ENCODE measurements at places on chromosomes 1 and 21. TPM values are rescaled to one million over a fixed set of nuclear protein-coding genes. Genes with fewer than 3 reads are reported as not detected.

- no peaks in the 10 kb centered on the region for H3K36me3 ChIP-seq
- H3K4me3 ChIP-seq: no peak overlapping the region
- DNase-seq: no peak
These were observed 33.4 kb downstream of the FHAD1 start for GRCh38 chr1:15280416-15280815.

DNA sequence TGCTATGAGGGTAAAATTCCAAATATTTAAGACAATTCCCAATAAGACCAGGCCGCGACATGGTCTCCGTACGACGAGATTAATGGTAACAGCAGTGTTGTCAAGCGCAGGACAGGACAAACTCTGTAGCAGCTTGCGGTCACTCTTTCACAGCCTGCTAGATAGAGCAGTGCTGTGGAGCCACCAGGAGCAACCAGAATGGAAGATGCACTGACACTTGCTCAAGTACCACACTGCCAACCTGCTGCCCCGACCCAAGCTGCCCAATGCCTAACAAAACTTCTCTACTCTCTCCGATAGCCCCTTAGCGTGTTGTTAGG, 636 bp downstream of the WARS2 start:
- H3K4me1 ChIP-seq: peaks cover 9% of the 10 kb centered on the region
- no peaks in the 10 kb centered on the region for H3K27me3 ChIP-seq
- DNase-seq: no peak
- H3K27ac ChIP-seq: peak overlapping the region; percentile 89
- H3K36me3 ChIP-seq: no peaks in the 10 kb centered on the region

GRCh38 chr1:117070124-117070523, 10.0 kb downstream of the TTF2 start:
- no peaks in the 10 kb centered on the region for H3K36me3 ChIP-seq
- no peaks in the 10 kb centered on the region for H3K27me3 ChIP-seq
- no peak for DNase-seq
- no peak overlapping the region for H3K27ac ChIP-seq
- no peaks in the 10 kb centered on the region for H3K4me1 ChIP-seq
- no peak overlapping the region for H3K4me3 ChIP-seq

GRCh38 chr1:23869051-23869450, 961 bp upstream of the FUCA1 start:
- peak overlapping the region; percentile 54 for H3K4me3 ChIP-seq
- no peaks in the 10 kb centered on the region for H3K36me3 ChIP-seq
- no peaks in the 10 kb centered on the region for H3K27me3 ChIP-seq
- DNase-seq: no peak

DNA sequence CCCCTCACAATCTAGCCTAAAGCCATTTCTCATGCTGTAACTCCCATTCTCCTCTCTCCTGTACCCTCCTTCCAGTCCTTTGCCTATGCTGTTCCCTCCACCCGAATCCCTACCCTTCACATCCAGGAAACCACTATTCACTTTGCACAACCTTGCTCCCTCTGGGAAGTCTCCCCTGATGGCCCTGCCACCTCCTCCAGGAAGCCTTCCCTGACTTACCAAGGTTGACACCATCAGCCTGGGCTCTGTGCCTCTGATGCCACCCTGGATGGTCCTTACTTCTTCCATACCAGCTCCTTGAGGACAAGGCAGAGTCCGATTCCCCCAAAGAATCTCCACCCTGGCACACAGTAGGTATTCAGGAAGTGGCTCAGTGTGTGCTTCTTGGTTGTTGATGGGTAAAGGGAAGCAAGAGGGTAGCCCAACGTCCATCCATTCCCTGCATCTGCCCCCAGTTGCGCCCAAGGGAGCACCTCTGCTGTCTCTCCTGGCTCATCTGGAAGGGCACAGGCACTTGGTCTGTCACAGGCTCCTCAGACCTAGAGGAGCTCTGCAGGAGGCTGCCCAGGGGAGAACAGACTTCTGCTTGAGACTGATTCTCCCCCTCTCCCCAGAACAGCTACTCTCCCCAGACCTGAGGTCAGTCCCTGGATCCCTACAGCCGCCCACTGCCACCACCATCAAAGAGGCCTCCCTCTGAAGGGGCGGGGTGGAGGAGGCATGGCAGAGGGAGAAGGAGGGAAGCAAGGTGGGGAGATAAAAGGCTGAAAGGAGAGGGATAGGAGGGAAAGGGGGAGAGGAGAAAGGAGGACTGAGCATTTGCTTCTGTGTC, 36.1 kb upstream of the ZC3H12A start:
- no peaks in the 10 kb centered on the region for H3K36me3 ChIP-seq
- DNase-seq: no peak
- H3K4me1 ChIP-seq: no peaks in the 10 kb centered on the region
- H3K4me3 ChIP-seq: no peak overlapping the region
- no peaks in the 10 kb centered on the region for H3K27me3 ChIP-seq

DNA sequence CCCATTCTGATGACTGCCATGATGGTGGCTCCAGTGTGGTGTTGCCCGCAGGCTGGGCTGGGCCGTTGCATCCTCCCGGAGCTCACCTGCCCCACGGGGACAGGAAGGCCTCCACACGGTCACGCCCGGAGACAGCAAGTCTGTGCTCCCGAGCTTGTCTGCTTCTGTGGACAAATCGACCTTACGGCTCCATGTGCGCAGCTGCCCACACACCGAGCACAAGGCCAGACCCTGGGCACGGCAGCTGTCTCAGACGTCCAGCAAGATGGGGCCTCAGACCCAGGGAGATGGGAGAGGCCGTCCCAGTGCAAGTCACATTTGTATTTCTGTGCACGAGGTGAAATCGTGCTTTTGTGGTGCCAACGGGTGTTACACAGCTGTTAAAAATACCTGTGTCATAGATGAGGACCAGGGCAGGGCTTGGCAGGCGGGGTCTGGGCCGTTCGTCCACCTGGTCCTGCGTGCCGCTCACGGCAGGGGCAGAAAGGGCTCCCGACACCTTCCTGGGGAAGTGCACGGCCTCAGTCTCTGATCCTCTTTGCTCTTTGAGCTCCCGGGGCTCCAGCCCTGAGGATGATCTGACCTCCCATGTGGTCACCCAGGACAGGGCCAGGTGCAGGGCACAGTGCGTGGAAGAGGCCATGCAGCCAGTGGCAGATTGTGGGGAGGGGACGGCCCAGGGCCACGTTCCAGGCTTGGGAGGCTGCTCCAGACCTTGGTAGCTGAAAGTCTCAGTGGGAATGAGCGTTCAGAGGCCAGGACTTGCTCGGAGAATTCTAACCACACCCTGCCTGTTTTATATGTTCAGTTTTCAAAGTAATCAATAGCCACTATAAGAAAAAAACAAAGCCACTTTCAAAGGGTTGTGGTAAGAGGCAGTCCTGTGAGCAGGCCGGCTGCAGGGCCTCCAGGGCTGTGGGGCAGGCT, 13.5 kb downstream of the COL6A1 start:
- DNase-seq: peak; percentile 39
- no peaks in the 10 kb centered on the region for H3K4me1 ChIP-seq
- H3K27me3 ChIP-seq: no peaks in the 10 kb centered on the region
- H3K36me3 ChIP-seq: no peaks in the 10 kb centered on the region
- H3K4me3 ChIP-seq: no peak overlapping the region
- no peak overlapping the region for H3K27ac ChIP-seq

Gene TMIGD3
- not detected for total RNA-seq

GRCh38 chr1:22132517-22133235, 10.2 kb downstream of the WNT4 start:
- no peak overlapping the region for H3K27ac ChIP-seq
- no peaks in the 10 kb centered on the region for H3K4me1 ChIP-seq
- H3K36me3 ChIP-seq: no peaks in the 10 kb centered on the region
- no peak for DNase-seq
- H3K27me3 ChIP-seq: no peaks in the 10 kb centered on the region
